ENCODE measurements at places on chromosomes 7 and 10. TPM values are rescaled to one million over a fixed set of nuclear protein-coding genes. Genes with fewer than 3 reads are reported as not detected.
A peak's percentile ranks its signal among the peaks of the same experiment; 100 is the strongest.

- no peaks in the 10 kb centered on the region for H3K27me3 ChIP-seq
- H3K4me1 ChIP-seq: no peaks in the 10 kb centered on the region
- H3K4me3 ChIP-seq: no peak overlapping the region
- DNase-seq: no peak
Observed at GRCh38 chr7:64504581-64505120, 58.2 kb downstream of the ZNF680 start.

- no peaks in the 10 kb centered on the region for H3K27me3 ChIP-seq
- peak overlapping the region; percentile 68 for H3K4me3 ChIP-seq
- DNase-seq: no peak
- peak overlapping the region; percentile 45 for H3K27ac ChIP-seq
Observed at GRCh38 chr10:122162671-122163173, 108.4 kb upstream of the BTBD16 start.

CCL24 gene
- total RNA-seq: not detected

GRCh38 chr10:74049955-74050354 is 52.0 kb downstream of the VCL start:
- peak overlapping the region; percentile 96 for H3K27ac ChIP-seq
- peak overlapping the region; percentile 39 for H3K4me3 ChIP-seq
- peaks cover 88% of the 10 kb centered on the region for H3K4me1 ChIP-seq

- DNase-seq: no peak
- no peaks in the 10 kb centered on the region for H3K4me1 ChIP-seq
- no peaks in the 10 kb centered on the region for H3K36me3 ChIP-seq
- H3K4me3 ChIP-seq: no peak overlapping the region
- no peak overlapping the region for H3K27ac ChIP-seq
Observed at GRCh38 chr7:124062171-124062570, 29.3 kb upstream of the TMEM229A start.

GRCh38 chr10:71773221-71773971 is at the start of gene VSIR:
Gene VSIR (minus strand): TSS chr10:71773520. CDS start chr10:71773439, 81 bp downstream.
- H3K4me1 ChIP-seq: peaks cover 16% of the 10 kb centered on the region
- H3K4me3 ChIP-seq: peak within 1 kb of the TSS; percentile 61
- peaks cover 3% of the 10 kb centered on the region for H3K27me3 ChIP-seq

DNA sequence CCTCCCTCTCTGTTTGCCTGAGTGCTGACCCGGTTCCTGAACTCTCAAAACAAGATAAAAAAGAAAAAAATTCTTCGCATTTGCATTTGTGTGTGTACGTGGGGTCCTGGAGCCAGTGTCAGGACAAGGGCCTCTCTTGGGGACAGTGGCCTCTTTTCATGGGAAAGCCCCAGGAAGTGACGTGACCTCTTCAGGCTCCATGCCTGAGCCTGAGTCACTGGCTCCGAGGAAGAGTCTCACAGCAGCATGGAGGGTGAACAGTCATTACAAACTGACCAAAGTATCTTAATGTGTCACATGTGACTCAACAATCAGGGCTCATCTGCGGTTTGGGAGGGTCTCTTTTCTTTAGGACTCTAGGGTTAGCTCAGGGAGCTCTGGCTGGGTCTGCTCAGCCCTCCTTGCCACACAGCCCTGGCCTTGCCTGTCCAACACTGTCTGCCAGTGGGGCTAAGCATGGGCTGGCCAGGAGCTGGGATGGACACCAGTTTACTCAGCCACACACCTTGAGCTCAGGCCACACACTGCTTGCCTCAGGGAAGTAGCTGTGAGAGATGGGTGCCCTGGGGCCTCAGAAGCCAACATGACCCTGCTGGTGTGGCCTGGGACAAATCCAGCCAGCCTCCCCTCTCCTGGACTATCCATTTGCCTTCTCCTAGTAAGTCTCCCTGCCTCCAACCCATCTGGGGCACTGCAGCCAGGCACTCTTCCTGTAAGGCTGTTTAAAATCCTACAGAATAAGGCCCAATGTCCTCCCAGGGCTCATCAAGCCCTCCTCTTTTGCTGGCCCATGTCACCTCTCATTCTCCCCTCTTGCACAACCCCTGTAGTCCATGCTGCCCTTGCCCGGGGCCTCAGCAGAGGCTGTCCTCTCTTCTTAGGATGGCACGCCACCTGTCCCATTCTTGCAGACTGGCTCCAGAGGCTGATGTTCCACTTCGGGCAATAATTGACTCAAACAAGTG is 10.5 kb downstream of the TMEM273 start:
- no peak for DNase-seq
- H3K27me3 ChIP-seq: peaks cover 7% of the 10 kb centered on the region
- no peak overlapping the region for H3K4me3 ChIP-seq
- no peaks in the 10 kb centered on the region for H3K36me3 ChIP-seq

- no peak overlapping the region for H3K27ac ChIP-seq
- peaks cover 4% of the 10 kb centered on the region for H3K4me1 ChIP-seq
- no peak overlapping the region for H3K4me3 ChIP-seq
- peaks cover 12% of the 10 kb centered on the region for H3K27me3 ChIP-seq
Observed at GRCh38 chr7:158494162-158494586, 93.4 kb downstream of the PTPRN2 start.

ARHGEF35 gene
- 2.7 TPM for total RNA-seq

DNA sequence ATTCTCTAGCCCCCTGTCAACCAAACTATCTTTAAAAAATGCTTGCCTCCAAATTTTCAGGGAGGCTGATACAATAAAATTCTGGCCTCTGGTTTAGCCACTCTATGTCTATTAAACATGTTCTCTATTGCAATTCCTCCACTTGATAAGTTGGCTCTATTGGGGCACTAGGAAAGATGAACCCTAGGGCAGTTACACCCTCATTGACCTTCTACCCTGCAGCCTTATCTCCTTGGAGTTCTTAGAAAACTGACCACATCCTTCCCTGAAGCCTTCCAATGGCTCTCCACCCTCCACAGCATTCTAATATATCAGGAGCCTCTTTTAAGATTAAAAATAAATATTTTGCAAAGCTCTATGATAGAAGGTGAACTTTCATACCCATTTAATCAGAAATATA is 30.6 kb downstream of the SVOPL start:
- H3K4me1 ChIP-seq: peaks cover 10% of the 10 kb centered on the region
- no peak for DNase-seq
- peaks cover 5% of the 10 kb centered on the region for H3K27me3 ChIP-seq

DNA sequence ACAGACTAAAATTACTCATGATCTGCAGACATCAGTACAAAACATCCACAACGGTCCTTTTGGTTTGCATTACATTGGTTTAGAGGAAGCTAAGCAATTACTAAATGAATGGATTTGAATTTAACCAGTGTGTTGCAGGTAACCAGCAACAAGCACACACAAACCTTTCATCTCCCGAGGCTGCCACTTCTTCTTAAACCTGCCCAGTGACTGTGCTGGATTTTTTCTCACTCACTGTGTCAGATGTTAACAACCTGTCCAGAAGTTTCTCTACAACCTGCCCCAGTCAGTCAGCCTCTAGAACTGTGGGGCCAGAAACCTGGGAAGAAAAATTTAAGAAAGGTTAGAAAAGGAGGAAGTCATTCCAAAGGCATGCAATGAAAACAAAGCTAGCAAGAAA is 2.4 kb upstream of the MEOX2 start:
- H3K4me1 ChIP-seq: peaks cover 33% of the 10 kb centered on the region
- no peaks in the 10 kb centered on the region for H3K36me3 ChIP-seq
- H3K27ac ChIP-seq: no peak overlapping the region
- no peak overlapping the region for H3K4me3 ChIP-seq
- peaks cover 11% of the 10 kb centered on the region for H3K27me3 ChIP-seq
- no peak for DNase-seq

- DNase-seq: no peak
- H3K27me3 ChIP-seq: peaks cover 3% of the 10 kb centered on the region
- H3K4me3 ChIP-seq: no peak overlapping the region
- H3K27ac ChIP-seq: no peak overlapping the region
- peaks cover 21% of the 10 kb centered on the region for H3K4me1 ChIP-seq
- peaks cover 1% of the 10 kb centered on the region for H3K36me3 ChIP-seq
Observed at GRCh38 chr10:69449841-69450240, 1.4 kb upstream of the TSPAN15 start.

- H3K4me3 ChIP-seq: no peak overlapping the region
- peak overlapping the region; percentile 17 for H3K27ac ChIP-seq
- H3K27me3 ChIP-seq: no peaks in the 10 kb centered on the region
- H3K36me3 ChIP-seq: peaks cover 11% of the 10 kb centered on the region
- H3K4me1 ChIP-seq: peaks cover 40% of the 10 kb centered on the region
Observed at GRCh38 chr7:47354071-47354470, 227.8 kb downstream of the TNS3 start.

- H3K36me3 ChIP-seq: no peaks in the 10 kb centered on the region
- no peaks in the 10 kb centered on the region for H3K27me3 ChIP-seq
- no peak for DNase-seq
- no peak overlapping the region for H3K4me3 ChIP-seq
- no peak overlapping the region for H3K27ac ChIP-seq
Observed at GRCh38 chr10:77685432-77685831, 47.8 kb upstream of the KCNMA1 start.

DNA sequence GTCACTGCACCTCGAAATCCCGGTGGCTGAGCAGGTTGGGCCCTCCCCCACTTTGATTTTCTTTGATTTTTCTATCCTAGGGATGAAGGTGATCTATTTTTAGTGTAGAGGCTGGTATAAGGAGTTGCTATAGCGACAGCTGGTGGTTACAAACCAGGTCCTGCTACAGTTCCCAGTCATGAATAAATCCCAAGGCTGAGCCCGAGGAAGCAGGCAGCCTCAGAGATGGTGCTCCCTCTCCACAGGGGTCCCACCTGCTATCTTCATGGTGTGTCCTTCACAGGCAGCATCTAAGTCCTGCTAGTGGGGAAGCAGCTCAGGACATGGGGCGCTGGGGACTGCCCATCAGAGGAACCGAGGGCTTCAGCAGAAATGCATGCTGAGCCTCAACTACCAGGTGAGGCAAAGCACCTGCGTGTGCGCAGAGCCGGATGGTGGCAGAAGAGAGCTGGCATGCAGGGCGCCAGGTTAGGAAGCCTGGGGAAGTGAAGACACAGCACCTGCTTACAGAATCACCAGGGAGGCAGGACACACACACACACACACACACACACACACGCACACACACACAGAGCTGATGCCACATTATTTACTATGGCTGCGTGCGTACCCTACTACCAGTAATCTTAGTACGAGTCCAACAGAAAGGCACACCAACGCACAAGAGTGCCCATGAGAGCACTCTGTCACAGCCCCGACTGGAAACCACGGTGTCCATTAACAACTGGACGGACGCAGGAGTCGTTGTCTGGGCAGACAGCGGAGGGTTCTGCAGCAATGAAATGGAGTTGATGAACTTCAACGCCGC is 150.9 kb downstream of the PRKAG2 start:
- peaks cover 3% of the 10 kb centered on the region for H3K27me3 ChIP-seq
- DNase-seq: peak; percentile 61
- H3K4me1 ChIP-seq: peaks cover 33% of the 10 kb centered on the region
- H3K27ac ChIP-seq: peak overlapping the region; percentile 27
- H3K4me3 ChIP-seq: no peak overlapping the region

BNIP3 gene
- 31.0 TPM for total RNA-seq

DNA sequence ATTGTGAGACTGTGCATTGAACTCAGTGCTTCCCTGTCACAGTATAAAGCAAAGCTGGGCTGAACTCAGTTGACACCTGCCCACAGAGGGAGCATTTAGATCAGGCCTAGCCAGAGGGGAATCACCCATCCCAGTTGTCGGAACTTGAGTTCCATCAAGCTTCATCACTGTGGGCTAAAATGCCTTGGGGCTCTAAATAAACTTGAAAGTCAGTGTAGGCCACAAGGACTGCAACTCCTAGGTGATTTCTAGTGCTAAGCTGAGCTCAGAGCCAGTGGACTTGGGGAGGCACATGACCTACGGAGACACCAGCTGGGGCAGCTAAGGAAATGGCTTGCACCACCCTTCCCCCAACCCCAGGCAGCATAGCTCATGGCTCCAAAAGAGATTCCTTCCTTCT is 7.7 kb upstream of the ABCB4 start:
- H3K4me1 ChIP-seq: no peaks in the 10 kb centered on the region
- H3K4me3 ChIP-seq: no peak overlapping the region
- no peaks in the 10 kb centered on the region for H3K36me3 ChIP-seq
- DNase-seq: no peak

OR2A42 gene
- total RNA-seq: 0.12 TPM

DNA sequence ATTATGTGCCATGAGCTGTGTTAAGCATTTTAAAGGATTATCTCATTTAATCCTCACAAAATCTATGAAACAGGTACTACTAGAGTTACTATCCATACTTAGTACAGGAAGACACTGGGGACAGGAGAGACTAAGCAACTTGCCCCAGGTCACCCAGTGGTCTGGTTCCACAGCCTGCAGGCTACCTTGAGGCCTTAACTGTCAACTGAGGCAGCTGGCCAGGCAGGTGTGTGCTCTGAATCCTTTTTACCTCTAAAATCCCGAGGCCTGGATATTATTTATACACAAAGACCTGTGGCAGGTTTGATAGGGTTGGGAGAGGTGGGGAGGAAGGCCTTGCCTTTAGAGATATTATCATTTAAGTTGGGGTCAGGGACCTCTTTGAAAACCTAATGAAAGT is 3.1 kb downstream of the ZNF777 start:
- no peaks in the 10 kb centered on the region for H3K27me3 ChIP-seq
- H3K4me1 ChIP-seq: peaks cover 16% of the 10 kb centered on the region
